Right lung (tissue), 10 donors: ENCODE measurements at places on chromosomes 7 and 10.
A peak's percentile ranks its signal among the peaks of the same experiment; 100 is the strongest.

GRCh38 chr7:155963356-155963755 lies 151.1 kb upstream of the SHH start:
- DNase-seq, result no peak

DNA sequence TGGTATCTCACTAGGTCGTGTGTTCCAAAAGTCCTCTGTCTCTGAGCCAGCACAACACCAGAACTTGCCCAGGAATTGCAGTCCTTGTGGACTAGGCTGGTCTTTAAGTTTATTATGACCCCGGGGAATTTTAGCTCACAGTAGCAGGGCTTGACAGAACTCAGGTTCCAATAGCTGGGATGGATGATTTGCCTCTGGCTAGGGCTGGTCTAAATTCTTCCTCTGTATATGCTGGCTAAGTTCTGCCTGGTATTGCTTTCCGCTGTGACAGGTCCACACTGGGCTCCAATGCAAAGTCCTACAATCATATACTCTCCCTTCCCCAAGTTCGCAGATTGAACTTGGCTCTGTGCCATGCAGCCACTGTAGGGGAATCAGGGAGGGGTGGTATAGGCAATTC lies 52.5 kb downstream of the FAS start:
- DNase-seq, result no peak

DNA sequence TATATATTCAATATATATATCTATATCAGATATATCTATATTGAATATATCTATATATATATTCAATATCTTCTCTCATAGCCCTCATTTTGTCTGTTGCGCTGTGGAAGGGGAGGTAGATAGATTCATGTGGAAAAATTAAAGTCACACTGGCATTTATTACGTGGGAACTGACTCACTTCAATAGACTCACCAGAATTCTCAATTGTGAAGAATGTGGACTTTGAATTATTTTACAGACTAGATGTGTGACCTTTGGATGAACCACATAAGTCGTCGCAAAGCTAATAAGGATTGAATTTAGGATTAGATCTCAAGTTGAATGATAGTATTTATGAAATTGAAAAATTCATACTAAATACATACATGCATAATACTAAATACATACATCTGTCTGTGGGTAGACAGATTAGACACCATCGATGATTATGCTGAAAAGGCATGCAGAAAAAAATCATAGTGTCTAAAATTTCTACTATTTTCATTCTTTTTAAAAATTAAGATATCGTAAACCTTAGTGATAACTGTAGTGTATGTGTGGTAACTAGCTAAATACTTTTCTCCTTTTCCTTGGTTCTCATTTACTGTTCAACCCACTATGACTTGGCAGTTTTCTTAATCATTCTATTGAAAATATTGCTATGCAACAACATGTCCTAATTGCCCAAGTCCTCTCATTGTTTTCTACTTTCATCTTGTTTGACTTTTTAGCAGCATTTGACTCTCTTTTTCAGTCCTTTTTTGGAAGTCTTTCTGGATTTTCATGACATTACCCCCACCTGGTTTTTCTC lies 61.8 kb upstream of the A1CF start:
- DNase-seq, result no peak

DNA sequence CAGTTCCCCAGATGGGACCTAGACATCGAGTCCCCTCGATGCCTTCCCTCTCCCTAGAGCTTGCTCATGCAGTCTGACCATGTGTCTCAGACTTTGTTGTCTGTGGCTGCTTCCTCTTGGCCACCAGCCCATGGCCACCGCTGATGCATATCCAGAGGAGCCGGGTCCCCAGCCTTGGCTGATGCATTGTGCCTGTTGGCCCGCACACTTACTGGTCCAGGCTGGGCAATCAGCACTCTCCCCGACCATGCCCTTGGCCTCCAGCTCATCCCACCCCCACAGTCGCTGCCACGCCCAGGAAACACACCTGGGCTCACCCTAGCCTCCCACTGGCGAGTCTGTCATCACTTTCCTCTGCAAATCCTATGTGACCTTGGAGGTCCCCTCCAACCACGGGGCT lies 10.1 kb downstream of the NPC1L1 start:
- no peak for DNase-seq

DNA sequence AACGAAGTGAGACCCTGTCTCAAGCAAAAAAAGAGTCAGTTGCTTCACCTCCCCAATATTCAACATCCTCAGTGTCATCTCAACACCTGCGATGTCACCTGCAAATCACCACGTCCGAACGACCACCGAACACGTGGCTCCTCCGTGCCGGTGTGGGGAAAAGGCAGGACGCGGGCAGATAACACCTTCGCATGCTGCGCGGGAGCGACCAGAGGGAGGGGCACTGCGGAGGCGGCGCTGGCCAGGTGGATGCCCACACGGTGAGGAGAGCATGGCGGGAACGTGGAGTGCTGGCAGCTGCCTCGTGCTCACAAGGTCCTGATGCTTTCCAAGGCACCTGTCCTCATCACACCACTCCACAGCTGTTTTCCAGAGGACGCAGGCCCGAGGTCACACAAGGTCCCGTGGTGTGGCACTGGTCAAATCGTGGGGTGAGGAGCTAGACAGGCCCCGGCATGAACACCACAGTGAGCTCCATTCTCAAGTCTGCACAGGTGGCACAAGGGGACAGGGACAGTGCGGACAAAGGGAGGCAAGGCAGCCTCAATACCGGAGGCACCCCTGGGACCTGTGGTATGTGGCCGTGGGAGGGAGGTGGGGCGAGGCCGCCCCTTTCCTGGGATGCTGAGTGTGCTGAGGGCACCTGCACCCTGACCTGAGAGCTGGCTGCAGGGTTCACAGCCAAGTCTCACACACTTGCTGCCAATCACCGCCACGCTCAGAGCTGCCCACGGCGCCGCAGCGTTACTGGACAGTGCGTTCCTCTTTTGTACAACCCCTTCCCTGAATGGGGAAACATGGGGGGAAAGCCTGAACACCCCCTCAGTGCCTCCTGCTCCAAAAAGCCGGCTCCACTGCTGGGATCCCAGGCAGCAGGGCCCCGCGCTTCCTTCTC lies 13.0 kb downstream of the TUBGCP2 start:
- DNase-seq, result no peak

DNA sequence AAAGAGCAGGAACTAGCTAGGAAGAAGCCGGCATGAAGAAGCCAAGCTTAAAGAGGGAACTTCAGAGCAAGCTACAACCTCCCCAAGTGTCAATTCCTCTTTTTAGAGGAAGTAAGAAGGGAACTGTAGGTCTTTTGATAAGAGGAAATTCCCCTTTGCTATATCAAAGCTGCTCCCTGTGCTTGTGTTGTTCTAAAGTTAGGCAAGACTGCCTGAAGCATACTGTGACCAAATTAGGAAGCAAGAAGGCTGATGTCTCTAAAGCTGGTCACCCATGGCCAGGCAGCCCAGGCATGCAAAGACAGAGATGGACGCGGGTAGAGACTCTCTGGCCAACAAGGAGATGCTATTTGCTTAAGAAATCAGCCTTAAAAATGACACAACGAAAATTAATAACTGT lies 87.9 kb downstream of the RNF216 start:
- no peak for DNase-seq

GRCh38 chr7:151246102-151246850 lies 2.2 kb downstream of the SMARCD3 start:
- no peak for DNase-seq

DNA sequence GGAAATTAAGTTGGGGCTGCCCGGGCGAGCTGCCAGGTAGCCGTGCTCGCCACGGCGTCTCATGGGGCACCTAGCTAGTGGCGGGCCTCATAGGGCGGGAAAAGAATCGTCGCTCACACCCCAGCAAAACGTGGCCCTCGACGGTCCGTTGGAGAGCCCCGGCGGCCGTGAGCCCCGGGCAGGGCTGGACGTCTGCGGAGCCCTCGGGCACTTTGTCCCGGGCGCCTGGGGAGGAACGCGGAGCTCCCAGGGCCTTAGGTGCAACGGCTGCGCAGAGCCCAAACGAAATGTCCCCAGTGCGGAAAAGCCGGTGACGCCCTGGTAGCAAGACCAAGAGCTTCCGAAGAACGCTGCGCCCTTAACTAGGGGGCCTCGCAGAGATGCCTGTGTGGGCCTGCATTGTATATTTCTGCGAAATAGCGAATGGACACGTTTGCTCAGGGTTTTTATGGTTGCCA lies 866 bp upstream of the SFMBT2 start:
- DNase-seq, result peak; percentile 7

- peak; percentile 94 for DNase-seq
Observed at GRCh38 chr10:104339469-104340110, 1.3 kb upstream of the ITPRIP start.

GRCh38 chr10:119441151-119441821 lies 101.2 kb downstream of the RGS10 start:
- no peak for DNase-seq

- no peak for DNase-seq
Observed at GRCh38 chr10:132827423-132827789, 41.5 kb upstream of the NKX6-2 start.

DNA sequence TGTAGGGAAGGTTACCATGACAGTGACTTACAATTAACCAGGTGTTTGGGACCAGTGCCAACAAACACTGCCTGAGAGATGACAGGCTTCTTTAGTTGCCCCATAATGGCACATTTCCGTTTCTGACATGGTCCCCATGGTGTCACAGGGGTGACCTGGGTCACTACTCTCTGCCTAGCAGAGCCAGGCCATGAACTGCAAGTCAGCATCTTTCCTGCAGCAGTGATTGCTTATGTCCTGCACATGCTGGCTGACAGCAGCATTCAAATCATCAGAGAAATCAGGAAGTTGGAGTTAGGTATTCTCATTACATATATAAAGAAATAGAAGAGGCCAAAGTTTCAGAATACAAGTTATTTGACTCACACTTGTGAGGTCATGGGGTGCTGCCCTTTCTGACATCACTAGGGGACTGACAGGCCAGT lies 47.1 kb upstream of the ZNRF2 start:
- DNase-seq, result no peak

DNA sequence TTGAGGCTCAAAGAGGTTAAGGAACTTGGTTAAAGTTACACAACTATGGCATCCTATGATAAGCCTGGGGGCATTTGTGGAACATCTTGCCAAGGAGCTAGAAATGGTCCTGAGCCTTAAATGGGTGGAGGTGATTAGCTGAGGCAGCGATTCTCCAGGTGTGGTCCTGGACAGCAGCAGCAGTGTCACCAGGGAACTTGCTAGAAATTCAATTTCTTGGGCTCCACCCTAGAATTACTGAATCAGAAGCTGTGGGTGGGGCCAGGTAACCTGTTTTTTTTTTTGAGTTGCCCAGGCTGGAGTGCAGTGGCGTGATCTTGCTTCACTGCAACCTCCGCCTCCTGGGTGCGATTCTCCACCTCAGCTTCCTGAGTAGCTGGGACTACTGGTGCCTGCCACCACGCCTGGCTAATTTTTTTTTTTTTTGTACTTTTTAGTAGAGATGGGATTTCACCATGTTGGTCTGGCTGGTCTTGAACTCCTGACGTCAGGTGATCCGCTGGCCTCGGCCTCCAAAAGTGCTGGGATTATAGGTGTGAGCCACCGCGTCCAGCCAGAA lies 13.1 kb downstream of the RPS24 start:
- no peak for DNase-seq

DNA sequence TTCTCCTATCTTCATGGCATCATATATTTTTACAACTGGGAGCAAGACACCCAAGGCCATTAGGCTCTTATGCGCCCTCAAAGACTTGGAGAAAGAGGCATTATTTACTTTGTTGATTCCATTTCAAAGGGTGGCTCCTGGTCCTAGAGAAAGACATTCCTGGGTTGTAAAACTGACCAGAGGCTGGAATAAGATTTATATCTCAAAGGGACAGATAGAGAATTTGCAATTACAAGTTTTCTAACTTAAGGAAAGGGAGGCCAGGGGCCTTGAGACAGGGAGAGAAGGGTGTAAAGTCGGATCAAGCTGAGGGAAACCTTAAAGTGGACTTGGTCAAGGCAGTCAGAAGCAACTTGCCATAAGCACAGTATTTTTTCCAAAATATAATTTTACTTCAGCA lies 1086.0 kb downstream of the SORCS3 start:
- no peak for DNase-seq

DNA sequence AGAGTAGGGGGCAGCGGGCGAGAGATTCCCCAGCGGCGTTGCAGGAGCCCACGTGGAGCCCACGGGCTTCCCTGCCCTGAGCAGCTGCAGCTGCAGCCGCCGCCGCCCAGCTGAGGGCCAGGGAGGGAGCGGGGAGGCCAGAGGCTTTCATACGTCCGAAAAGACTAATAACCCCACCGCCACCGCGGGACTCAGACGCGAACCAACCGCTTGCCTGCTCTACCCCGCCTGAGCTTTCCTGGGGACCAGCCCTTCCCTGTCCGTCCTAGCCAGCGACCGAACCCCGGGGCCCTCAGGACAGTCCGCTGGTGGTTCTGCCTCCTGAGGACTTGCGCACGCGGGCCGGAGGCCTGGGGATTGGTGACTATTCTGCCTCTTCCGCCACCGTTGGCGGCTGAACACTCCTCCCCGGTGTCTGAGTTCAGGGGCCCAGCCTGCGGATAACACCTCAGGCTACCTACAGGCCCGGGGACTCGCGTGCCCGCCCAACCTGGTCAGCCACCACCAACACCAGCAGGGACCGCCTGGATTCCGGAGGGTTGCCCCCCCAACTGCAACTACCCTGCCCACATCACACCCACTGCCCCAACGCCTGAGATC lies 18.4 kb downstream of the IFT22 start:
- DNase-seq, result no peak

DNA sequence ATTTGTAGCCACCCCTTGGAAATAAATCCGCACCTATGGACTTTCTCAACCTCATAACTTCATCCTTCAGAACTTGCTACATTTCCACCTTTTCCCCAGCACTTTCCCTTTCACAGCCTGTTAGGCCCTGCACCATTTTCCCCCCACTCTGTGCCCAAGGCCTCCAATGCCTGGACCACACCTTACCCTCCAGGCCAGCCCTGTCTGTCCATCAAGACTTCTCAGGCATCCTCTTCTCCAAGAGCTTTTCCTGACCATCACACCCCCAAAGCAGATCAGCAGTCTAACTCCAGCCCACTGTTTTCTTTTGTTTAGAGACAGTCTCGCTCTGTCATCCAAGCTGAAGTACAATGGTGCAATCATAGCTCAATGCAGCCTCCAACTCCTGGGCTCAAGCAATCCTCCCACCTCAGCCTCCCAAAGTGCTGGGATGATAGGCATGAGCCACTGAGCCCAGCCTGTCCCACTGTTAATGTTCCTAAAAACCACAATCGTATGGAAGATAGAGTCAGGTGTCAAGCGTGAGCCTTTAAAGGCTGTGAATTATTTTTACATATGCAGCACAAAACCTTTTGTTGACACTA lies 116.8 kb downstream of the PARD3 start:
- no peak for DNase-seq

DNA sequence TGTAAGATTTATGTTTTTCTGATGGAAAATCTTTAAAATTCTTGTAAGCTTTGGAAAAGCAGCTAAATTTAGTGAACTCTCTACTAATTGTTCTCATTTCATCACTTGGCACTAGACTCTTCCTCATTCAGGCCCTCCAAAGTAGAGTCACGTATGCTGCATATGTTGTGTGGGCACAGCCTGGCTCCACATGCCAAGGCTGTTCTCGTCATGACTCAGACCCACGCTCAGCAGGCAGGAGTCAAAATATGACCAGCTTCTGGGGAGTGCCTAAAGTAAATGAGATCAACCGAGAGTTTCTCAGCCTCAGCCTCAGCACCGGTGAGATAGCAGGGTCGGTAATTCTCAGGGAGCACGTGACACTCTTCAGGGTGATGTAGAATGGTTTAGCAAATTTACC lies 1672.9 kb downstream of the REEP3 start:
- DNase-seq, result no peak

- no peak for DNase-seq
Observed at GRCh38 chr10:8037941-8038894, 16.3 kb upstream of the GATA3 start.
